ENCODE measurements at places on chromosomes 4 and X.

DNA sequence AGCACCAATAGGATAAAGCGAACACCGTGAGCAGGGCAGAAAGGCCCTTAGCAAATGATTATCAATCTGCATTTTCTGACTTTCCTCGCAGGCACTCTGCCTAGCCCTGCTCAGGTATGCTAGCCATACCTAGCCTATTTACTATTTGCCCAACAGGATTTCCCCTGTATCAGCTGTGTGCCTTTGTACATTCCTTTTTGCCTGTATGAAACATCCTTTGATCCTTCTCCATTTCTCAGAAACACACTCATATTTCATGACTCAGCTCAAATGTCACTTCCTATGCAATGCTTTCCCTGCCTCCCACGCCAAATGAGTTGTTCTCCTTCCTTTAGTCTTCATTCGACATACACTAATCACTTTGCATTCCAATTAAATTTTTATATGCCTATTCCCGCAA is 37.2 kb downstream of the PCDH7 start:
- DNase-seq = no peak

DNA sequence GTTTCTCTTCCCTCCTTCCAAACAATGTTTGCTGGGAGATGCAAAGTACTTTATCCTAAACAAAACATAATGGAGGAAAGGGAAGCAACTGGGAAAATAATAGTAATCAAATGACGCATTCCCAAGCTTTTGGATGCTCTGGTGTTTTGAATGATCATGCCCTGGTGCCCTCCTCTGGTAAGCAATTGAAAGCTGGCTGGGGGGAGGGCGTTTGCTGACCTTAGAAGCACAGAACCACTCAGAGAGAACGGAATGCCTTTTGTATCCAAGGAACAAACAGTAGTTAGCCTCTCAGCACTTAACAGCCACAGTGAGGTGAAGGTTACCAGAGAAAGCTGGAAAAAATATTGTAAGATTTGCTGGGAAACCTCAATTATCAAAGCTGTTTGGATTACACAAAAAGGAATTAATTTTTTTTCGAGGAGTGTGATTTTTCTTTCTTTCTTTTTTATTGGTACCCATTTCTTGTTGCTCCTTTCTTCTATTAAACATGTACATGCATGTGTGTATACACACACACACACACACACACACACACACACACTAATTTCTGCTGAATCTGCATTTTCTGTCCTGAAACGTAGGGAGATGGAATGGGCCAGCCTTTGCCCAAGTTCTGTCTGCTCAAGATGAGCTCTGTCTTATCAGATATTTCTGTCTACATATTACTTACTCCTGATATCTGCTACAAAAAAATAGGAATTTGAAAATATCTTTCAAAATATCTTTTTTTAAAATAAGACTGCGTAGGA is 155.8 kb upstream of the IGFBP7 start:
- DNase-seq = peak; percentile 25

- DNase-seq = peak; percentile 10
These were observed 529.6 kb upstream of the IGFBP7 start for GRCh38 chr4:57639561-57640382.

- no peak for DNase-seq
These were observed 62.9 kb upstream of the HOPX start for GRCh38 chr4:56744030-56744429.

DNA sequence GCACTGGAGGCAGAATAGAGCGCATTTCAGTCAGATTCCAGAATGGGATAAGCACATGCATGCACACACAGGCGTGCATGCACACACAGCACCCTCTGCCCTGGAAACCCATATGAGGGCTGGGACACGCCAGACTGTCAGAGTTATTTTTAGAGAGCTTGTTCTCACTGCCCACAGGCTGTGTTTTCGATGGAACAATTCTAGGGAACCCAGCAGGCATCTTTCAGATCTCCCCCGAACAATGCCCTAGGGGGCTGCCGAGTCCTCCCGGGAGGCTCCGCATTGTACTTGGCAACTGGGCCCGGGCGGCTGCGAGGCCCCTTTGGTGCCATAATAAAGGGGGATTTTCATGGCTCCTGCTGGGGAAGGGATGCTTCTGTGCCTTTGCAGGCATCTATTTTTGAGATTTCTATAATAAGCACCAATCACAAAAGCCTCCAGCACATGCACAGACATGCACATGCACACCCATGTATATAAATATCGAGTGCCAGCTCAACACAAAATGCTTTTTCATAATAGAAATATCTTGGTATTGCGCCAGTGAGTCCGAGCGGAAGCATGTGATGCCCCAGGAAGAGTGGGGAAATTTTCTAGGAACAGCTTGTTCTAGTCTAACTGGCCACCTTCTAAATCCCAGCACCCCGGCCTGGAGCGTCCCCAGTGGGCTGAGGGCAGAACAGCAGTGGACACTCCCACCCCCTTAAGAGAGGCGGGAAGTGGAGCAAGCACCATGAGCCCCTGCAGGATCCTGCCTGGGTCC is 88.5 kb downstream of the PHKA2 start:
- DNase-seq = no peak

- no peak for DNase-seq
These were observed 125.5 kb upstream of the MAP3K15 start for GRCh38 chrX:19640693-19641374.

DNA sequence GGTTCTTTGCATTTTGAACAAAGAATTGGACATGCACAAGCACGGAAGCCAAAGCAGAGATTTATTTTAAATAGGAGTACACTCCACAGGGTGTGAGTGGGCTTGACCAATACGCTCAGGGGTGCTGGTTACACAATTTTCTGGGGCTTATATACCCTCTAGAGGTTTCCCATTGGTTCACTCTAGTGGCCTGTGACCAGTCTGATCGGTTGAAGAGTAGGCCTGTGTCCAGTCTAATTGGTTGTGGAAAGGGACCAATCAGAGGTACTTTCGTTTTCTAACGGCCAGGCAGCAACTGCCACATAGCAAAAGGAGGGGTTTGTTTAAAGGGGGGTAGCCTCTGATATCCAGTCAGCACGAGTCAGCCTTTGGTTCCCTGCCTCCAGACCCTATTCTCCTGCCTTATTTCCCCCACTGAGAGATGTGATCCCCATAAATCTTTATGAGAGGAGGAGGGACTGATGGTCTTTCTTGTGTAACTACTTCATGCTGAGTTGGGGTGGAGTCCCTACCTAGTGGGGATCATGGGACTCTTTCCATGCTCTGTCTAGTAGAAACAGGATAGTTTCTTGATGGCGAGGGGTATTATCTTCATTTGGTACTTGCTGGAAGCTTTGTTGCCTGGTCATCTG is 11.3 kb upstream of the AREG start:
- DNase-seq = no peak

- DNase-seq = no peak
These were observed 202.8 kb upstream of the GRID2 start for GRCh38 chr4:92100975-92101374.

GRCh38 chr4:77650787-77651186 is 45.2 kb downstream of the CXCL13 start:
- DNase-seq = no peak

GRCh38 chr4:85399270-85399669 is 75.7 kb upstream of the ARHGAP24 start:
- no peak for DNase-seq

GRCh38 chr4:57113870-57114269 is 3.7 kb upstream of the IGFBP7 start:
- DNase-seq = no peak

DNA sequence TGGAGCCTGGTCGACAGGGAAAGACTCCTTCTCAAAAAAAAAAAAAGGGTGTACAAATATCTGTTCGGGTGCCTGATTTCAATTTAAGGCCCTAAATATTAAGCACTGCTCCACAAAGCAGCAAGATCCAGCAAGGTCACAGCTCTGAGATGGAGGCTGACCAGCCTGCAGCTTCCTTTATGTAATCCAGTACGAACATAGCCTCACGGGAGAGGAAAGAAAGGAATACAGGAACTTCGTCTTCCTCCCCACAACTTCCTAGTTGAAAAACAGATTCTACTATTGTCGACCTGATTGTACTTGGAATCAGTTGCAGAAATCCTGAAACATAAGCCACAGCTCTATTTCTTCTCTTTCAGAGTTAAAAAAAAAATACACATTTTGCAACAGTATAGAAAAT is 53.5 kb upstream of the TBC1D9 start:
- no peak for DNase-seq

- DNase-seq = no peak
These were observed 8.8 kb downstream of the ENAM start for GRCh38 chr4:70637239-70637913.

DNA sequence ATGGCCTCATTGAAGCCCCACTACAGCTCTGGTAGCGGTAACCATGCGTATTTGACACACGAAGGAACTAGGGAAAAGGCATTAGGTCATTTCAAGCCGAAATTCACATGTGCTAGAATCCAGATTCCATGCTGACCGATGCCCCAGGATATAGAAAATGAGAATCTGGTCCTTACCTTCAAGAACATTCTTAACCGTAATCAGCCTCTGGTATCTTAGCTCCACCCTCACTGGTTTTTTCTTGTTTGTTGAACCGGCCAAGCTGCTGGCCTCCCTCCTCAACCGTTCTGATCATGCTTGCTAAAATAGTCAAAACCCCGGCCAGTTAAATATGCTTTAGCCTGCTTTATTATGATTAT is 876 bp downstream of the HPRT1 start:
- no peak for DNase-seq

GRCh38 chr4:176448761-176449160 is 129.0 kb downstream of the SPCS3 start:
- DNase-seq = peak; percentile 2

Measured in nephron progenitor cell (in vitro differentiated cells).